ENCODE measurements at places on chromosomes 1 and 21.

GRCh38 chr1:89112871-89113613 lies 12.9 kb downstream of the GBP2 start:
- DNase-seq: no peak

DNA sequence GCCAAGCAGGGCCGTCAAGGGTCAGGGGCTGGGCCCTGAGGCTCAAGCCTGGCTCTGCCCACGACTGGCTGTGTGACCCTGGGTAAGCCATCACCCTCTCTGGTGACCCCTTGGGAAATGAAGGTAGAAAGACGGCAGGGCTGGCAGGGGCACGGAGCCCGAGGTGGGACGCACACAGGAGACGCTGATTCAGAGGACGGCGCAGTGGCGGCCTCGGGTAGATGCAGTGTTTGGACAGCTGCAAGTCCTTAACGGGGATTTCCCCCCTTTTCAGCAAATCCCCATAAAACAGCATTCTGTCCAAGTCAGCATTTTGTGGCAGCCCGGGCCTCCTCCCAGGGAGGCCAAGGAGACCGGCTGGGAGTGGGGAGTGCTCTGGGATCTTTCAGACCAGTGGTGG lies 16.7 kb downstream of the COL8A2 start:
- no peak for DNase-seq

- DNase-seq: no peak
These were observed 39.9 kb upstream of the PDC start for GRCh38 chr1:186500804-186501203.

DNA sequence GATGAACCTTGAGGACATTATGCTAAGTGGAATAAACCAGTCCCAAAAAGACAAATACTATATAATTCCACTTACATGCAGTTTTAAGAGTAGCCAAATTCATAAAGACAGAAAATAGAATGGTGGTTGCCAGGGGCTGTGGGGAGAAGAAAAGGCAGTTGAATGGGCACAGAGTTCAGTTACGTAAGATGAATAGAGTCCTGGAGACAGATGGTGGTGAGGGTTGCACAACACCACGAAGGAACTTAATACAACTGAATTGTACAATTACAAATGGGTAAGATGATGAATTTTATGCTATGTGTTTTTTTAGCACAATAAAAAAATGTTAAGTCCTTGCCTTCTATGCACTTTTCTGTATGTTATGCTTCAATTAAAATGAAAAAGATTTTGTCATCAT lies 66.6 kb downstream of the CD34 start:
- no peak for DNase-seq

GRCh38 chr1:17437260-17437579 lies 2.3 kb downstream of the RCC2 start:
- no peak for DNase-seq

DNA sequence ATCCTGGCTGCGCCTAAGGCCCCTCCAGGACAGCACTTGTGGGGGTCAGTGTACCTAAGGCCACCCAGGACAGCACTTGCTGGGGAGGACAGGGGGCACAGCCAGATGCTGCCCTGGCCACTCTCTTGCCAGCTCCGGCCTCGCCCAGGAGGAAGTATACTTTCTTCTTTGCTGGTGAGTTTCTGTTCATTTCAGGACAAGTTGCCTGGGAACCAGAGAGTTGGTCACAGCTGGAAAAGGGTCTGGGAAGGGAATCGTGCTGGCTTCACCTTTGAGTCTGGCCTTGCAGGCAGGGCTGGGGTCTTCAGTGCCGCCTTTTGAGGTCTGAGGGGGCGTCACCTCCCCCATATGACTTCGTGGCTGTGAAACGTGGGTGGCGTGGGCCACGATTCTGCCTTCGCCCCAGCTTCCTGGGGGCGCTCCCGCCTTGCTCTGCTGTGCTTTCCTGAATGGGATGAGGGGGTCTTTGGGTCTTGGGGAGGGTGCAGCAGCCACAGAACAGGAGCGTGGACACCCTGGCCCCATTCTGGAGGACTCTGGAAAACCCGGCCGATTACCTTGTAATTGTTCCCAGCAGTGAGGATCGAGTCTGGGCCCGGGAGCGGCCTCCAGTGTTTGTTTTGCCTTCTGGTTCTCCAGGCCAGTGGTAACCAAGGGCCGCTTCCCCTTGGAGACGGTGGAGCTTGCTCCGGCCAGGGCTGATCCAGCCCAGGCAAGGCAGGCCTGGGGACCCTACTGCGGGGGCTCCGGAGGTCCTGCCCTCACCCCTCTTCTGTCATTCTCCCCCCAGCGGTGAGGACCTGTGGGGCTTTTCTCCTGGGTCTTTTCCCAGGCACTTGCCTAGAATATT lies 45.9 kb downstream of the SPSB1 start:
- DNase-seq: no peak

DNA sequence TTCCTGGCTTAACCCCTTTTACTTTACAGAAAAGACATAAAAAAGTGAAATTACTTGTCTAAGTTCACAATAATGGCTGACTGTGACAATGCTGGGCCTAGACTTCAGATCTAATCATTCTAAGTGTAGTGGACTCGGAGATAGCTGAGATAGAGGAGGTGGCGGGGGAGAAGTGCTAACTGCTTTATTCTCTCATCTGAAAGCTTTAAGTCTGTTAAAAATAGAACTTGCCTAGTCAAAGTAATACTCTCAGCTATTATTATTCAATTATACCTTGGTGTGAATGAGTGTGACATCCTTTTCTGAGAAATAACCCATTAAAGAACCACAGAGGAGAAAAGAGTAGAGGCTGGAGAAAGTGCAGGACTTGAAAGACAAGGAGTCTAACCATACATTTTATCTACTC lies 96.1 kb upstream of the OLIG2 start:
- DNase-seq: no peak

- DNase-seq: no peak
These were observed 113.3 kb upstream of the PTGFR start for GRCh38 chr1:78377356-78377928.

DNA sequence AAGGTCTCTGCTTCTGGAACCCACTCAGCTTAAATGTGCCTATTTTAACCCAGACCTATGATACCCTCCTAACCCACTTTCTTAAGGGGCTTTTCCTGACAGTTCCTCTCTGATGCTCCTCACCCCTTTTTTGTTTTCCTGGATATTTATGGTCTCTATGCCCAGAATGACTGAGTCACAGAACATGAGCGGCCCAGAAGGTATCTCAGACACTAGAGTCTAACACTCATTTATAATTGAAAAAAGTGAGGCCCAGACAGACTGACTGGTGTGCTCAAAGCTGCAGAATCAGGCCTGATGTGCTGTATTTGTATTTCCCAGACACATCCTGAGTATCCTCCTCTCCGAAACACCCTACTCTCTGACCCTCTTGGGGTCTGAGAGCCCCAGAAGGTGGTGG lies 44.0 kb downstream of the LRRC71 start:
- DNase-seq: no peak

GRCh38 chr1:179599623-179600249 lies 8.1 kb downstream of the TDRD5 start:
- no peak for DNase-seq

DNA sequence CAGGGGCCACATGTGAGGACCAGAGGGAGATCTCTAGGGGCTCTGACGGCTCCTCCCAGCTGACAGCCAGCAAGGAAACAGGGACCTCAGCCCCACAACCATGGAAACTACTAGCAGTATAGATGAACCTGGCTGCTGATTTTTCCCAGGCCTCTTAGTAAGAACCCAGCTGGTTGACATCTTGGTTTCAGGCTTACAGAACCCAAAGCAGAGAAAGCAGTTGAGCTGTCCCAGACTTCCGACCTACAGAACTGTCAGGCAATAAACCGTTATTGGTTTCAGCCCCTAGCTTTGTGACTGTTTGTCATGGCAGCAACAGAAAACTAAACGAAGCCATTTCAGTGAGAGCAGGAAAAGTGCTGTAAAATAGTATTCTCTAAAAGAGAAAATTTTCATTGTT lies 36.4 kb downstream of the ETS2 start:
- DNase-seq: no peak

DNA sequence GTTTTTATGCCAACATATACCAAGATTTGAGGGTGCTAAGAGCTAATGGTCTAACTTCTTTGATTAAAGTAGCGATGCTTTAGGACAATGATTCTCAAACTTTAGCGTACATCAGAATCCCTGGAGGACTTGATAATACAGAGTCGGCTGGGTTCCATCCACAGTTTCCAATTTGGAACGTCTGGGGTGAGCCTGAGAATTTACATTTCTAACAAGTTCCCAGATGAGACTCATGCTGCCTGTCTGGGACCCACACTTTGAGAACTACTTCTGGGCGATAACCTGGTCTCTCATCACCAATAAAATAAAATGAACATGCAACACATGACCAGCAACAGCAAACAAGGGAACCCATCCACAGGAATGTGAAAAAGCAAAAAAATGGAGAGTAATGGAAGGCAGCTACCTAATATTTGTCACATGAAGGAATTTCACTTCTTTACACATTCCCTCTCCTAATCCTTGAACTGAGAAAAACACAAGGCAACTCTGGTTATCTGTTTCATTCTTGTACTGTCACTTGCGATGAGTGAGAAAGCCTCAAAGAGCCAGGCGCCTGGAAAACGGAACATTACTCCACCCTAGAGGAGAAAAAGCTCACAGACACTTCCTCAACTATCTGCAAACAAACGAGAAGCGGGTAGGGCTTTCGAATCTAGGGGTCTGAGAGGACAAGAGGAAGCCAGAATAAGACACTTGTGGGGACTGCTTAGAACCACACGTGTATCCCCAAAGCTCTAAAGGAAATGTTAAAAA lies 14.0 kb downstream of the HSF2BP start:
- no peak for DNase-seq

GRCh38 chr1:196515904-196516303 lies 92.3 kb downstream of the KCNT2 start:
- DNase-seq: no peak

DNA sequence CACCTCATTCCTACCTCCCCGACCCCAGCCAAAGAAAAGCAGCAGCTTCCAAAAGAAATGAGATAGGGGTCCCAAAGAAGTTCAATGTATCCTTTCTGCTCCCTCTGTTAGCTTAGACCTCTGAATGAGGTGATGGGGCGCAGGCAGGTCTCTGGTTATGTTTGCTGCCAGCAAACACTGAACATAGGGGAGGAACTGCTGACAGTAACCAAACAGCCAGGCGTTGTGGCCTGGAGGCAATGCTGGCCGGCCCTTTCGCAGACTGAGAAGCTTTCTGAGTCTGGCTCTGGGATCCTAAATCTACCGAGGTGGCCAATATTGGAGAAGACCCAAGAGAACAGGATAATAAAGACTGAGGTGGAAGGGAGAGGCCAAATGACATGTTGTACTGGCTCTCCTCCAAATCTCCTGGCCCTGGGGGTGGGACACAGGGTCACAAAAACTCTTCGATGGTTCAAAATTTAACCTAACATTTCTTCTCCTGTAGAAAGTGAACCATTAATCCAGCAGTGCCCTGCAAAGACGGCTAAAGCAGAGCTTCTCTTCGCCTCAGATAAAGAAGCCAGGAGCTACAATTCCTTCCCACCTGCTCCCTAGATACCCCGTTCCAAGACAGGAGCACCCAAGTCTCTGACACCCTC lies 19.6 kb downstream of the SSR2 start:
- DNase-seq: no peak

DNA sequence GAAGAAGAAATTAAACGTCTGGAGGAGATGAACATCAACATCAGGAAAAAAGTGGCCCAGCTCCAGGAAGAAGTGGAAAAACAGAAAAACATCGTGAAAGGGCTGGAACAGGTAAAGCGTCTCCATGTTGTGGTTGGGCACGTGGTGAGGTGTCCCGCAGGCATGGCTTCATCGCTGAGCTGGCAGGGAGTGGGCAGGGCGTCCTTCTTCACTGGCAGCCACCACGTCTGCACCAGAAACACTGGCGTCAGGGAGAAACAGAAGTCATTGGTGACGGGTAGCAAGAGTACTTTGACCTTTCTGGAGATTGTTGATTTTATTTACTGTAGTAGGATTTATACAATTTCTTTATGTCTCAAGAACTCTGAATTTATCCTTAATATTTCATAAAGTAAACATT lies 59.0 kb upstream of the DIP2A start:
- no peak for DNase-seq

- DNase-seq: no peak
These were observed 13.5 kb upstream of the CHI3L1 start for GRCh38 chr1:203199816-203200571.

GRCh38 chr1:215082532-215083382 lies at the start of gene KCNK2:
Gene KCNK2 (plus strand): TSS chr1:215082737. CDS start chr1:215083386, 649 bp downstream.
- DNase-seq: no peak

- DNase-seq: no peak
These were observed 7.2 kb downstream of the INAVA start for GRCh38 chr1:200901796-200902444.

GRCh38 chr1:85850238-85850637 lies 142.0 kb upstream of the ZNHIT6 start:
- DNase-seq: no peak

GRCh38 chr1:15500184-15501178 lies 23.5 kb downstream of the CASP9 start:
- no peak for DNase-seq

DNA sequence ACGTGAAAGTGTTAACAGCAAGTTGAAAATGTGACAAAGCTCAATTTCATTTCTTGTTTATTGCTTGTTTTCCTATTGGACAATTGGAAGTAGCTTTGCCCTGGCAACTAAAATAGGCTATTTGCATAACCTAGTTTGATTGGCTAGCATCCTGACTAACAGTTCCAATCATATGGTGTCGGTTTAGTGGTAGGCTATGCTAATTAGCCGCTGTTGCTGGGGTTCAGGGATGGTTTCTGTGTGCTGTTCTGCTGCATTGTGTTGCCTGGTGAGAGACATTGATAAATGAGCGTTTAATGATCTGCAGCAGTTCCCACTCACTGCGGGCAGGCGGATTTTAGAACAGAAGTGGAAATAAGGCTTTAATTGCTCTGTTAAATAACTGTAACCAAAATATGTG lies 68.5 kb downstream of the DYRK1A start:
- DNase-seq: no peak

GRCh38 chr21:42993051-42993712 lies 18.8 kb downstream of the PKNOX1 start:
- DNase-seq: no peak

DNA sequence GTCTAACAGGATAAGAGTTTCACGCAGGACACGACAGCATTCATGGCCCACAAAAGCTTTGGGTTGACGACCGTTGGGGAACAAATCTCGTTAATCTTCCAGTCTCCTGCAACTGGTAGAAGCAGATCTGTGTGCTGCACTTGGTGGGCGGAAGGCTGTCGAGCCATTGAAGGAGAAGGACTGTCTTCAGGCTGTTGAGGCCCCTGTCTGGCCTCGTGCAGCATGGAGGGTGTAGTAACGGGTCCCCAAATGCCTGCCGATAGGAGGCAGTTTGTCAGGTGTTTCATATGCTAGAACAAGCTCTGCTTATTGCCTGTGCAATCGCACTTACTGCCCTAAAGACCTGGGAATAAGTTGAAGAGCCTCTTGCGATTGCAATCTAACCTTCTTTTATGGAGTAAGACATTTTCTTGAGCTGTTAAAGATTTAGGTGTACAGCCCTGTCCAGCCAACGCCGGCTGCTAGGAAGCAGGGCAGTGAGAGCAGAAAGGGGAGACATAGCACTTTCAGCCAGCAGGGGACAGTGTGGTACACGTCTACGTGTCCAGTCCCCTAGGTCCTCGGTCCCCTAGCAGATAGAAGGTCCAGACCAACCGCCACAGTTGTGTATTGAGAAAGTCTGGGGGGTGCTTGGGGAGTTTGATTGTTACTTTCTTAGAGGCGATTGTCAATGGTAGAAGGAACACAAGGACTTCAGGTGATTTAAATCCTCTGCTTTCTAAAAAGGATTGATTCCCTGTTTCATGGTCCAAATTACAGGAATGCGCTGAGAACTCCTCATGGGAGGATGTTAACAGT lies 102.3 kb upstream of the TMPRSS2 start:
- no peak for DNase-seq

Measured in stimulated activated CD4-positive, alpha-beta T cell treated with anti-CD3 and anti-CD28 coated beads, Interleukin-15, amount 100 ng/mL, for 48 hours (primary cell).